Stimulated activated CD4-positive, alpha-beta T cell treated with anti-CD3 and anti-CD28 coated beads, Interleukin-1b, Interleukin-23, amount 100 ng/mL, for 1 hour (primary cell): ENCODE measurements at places on chromosomes 1 and 21.
A peak's percentile ranks its signal among the peaks of the same experiment; 100 is the strongest.

DNA sequence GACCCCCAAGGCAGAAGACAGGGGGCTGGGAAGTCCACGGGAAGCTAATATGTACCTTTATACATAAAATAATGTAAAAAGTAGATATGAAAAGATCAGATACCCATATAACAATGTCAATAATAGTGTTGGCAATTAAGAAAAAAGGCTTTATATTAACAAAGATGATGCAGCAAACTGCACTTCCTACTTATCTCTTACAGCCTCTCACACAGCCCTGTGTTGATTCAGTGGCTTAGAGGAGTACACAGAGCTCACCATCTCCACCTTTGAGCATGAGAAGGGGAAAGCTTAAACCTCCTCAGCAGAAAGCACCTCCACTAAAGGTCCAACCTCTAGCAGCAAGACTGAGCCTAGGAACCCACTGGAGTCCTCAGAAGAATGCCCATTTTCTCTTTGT lies 7.2 kb upstream of the VSIG8 start:
- no peak for DNase-seq

DNA sequence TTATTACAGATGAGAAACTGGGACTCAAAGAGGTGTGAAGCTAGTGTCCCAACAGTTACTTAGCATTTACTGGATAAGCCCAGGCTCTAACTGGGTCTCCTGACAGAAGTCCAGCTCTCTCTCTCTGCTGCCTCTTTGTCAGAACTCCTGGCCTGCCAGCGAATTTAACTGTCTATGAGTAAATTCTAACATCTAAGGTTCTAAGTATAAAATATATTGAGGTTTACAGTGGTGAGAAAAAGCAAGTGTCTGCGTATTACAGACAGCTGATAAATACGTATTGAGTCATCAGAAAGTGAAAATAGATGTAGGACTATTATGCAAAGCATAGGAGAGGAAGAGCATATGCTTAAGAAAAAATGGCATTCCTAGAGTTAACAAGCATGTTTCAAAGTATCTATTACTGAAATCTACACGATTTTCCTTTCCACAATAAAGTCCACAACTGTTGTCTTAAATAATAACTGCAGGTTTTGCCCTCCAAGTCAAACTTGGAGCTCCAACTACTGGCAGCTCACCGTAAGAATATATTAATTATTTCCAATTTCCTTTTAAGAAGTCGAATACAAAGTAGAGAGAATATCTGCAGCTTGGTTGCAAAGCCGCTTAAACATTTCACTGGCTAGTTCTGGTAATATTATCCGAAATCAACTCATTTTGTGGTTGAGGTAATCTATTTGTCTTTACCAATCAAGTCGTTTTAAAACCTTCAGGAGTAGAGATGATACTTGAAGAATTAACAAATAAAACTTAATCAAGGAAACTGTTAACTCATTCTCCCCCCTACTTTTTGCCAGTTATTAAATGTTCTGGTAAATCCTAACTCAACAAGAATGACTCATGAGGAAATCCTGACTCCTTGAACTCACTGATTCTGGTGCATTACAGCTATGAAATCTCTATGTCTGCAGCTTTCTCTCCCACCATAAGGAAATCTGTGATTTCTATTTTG lies 1.4 kb upstream of the RGS2 start:
- DNase-seq = no peak

DNA sequence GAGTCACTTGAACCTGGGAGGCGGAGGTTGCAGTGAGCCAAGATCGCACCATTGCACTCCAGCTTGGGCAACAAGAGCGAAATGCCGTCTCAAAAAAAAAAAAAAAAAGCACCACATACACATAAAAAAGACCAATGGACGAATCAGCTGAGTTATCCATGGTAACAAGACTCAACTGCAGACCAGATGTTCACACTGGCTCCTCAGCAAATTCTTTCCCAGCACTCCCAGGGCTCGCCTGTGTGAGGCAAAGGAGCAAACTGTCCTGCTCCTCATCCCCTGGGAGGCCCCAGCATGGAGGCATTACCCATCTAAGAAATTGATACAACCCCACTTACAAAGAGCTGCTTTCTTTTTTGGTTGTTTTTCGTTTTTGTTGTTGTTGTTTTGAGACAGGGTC lies 3.1 kb downstream of the TMEM234 start:
- no peak for DNase-seq

GRCh38 chr1:172254521-172255222 lies 165.8 kb upstream of the C1orf105 start:
- no peak for DNase-seq

GRCh38 chr1:168136709-168137514 lies at the start of gene GPR161:
Gene GPR161 (minus strand): TSS chr1:168136930. CDS start chr1:168104850, 32,080 bp downstream.
- DNase-seq = no peak

DNA sequence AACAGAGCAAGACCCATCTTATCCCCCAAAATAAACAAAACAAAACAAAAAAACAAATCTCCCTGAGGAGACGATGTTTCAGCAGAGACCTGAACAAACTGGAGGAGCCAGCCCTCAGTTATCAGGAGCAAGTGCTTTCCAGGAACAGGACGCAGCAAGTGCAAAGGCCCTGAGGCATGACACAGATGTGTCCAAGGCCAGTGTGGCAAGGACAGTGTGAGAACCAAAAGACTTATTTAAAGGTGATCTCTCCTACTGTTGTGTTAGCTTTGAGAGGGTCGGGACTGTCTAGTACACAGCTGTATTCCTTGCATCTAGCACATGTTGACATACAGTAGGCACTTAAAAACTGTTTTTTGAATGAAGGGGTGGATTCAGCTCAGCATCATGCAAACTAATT lies 48.0 kb downstream of the FOXD2 start:
- no peak for DNase-seq

- no peak for DNase-seq
These were observed 137.8 kb downstream of the GALNT2 start for GRCh38 chr1:230204842-230205241.

GRCh38 chr1:209768354-209768774 lies 12.5 kb downstream of the TRAF3IP3 start:
- peak; percentile 49 for DNase-seq

DNA sequence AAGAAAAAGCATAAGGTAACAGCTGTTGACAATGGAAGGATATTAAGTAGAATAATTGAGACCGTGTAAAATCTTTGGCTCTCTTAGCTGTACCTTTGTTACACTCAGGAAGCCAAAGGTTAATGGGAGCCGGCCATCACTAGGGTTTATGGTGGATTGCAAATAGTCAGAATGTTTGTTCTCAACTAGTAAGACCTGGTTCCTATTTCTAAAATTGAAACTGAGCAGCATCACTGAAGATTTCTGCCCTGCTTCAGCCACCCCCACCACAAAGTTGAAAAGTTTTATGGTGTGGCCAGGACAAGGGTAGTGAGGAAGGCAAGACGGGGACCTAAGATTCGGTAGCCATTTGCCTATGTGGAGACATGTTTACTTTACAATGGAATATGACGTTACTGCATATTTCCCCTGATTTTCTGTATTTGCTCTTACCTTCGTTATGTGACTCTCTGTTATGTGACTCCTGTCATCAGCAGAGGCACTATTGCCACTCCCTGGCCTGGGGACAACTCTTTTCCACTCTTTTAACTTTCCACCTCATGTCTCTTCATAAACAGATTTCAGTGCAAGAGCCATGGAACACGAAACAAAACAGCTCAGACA lies 41.4 kb upstream of the KIF1B start:
- DNase-seq = no peak

DNA sequence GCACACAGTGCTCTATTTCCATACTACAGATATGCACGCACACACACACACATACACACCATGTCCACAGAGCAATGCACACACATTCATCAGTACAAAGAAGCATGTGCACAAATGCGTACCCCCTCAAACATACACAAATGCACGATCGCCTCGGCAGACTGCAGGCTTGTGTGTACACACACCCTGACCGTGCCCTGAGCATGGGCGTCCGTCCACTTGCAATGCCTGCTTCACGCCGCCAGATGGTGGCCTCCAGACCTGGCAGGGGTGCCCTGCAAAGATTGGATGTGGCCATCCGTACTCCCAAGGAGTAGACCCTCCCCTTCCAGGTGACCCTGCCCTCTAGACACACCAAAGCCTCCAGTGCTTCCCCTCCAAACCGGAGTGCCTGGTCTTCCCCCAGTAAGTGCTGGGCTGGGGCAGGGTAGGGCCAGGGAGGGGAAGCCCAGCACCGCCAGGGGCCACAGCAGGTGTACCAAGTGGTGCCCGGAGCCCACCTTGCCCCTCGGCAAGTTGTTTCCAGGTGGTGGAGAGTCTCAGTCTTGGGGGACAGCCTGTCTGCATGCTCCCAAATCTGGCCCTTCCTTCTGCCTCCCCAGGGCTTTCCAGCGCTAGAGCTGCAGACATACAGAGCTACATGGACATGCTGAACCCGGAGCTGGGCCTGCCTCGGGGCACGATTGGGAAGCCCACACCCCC lies 20.6 kb downstream of the ESPN start:
- no peak for DNase-seq

DNA sequence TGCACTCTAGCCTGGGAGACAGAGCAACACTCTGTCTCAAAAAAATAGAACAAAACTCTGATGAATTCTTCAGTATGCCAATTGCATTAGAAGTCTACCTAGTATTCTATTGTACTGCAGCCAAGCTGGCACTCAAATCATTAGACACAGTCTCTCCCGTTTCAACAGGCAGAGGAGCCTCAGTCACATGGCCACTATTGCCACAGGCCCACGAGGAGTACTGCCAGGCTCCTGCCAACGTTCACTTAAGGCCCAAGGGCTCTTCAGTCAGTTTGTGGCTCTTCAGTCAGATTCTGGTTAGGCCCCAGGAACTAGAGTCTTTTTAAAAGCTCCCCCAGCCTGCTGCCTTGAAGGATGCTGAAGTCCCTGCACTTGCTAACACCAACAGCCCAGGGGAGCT lies 73.4 kb downstream of the SH3BGR start:
- DNase-seq = no peak

DNA sequence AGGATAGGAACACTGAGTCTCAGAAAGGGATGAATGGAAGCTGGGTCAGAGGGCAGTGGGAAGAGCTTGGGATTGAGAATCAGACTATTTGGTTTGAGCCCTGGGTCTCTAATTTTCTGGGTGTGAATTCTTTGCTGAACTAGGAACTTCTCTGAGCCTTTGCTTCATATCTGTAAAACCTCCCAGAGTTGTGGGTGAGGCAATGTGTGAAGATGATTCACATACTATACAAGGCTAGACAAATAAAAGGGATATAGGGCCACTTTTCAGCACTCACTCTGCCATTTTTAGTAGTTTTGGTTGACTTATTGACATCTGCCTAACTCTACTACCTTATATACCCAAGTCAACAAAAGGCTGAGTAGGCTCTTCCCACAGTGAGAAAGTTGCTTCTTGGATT lies 77.7 kb upstream of the JUN start:
- DNase-seq = no peak

DNA sequence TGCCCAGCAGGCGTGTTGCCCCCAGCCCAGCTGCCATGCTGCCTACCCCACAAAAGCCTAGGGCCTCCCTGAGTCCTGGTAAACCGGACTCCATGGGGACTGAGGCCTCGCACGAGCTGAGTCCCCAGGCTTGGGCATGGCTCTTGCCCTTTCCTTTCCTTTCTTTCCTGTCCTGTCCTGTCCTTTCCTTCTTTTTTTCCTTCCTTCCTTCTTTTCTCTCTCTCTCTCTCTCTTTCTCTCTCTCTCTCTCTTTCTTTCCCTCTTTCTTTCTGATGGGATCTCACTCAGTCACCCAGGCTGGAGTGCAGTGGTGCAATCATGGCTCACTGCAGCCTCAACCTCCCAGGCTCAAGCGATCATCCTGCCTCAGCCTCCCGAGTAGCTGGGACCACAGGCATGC lies 104.4 kb downstream of the SPSB1 start:
- DNase-seq = no peak

DNA sequence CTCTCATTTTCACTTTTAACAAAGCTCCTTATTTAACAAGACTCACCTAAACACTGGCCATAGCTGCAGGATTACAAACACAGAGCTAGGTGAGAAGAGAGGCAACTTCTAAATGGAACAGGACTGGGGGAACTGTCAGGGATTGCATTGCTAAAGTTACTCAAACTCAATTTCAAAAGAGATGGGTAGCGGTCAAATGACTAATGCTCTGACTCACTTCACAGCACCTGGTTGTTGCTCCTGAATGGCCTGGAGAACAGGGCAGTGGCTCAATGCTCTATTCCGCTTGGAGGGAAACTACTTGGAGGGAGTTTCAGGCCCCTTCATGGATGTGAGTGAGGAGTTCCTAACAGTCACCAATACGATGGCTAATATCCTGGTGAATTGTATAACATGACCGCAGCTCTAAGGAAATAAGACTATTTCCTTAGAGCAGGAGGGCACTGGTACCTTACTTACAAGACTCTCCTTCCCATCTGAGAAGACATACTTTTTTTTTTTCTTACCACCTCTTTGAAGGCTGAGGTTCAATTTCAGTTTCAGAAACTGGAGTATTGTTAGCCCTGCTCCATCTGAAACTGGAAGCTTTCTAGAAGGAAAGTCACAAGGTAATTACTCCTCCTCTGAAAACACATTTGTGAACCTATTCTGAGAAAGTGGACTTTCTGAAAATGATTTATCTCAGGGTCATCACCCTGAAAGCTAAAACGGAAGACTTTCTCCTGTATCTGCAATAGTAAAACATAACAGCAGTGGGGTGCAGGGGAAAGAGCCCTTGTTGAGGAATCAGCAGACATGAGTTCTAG lies 9.5 kb downstream of the DPT start:
- DNase-seq = no peak

DNA sequence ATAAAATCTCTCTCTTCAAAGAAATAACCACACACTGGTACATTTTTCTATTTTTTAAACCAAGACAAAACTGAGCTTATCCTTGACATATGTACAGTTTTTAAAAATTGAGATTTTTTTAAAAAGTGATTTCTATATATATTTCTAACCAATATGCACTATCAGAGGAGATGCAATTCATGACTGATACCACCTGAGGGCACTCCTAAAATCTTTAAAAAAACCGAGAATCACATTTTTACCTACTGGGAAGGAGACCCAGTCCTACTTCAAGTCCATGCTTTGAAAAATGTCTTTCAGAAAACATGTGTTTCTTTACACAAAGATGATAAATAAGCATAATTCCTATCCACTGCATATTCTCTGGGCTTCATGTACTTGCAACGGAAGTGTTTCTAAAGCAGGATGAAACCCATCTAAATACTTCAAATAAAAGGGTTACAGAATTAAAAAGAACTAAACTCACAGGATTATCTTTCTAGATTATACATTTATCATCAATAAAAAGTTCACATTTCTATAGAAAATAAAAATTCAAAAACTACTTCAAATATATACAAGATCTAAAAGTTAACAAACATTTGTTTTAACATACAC lies 98.6 kb downstream of the ENAH start:
- no peak for DNase-seq

- DNase-seq = no peak
These were observed 38.1 kb downstream of the TOMM20 start for GRCh38 chr1:235090406-235091069.

DNA sequence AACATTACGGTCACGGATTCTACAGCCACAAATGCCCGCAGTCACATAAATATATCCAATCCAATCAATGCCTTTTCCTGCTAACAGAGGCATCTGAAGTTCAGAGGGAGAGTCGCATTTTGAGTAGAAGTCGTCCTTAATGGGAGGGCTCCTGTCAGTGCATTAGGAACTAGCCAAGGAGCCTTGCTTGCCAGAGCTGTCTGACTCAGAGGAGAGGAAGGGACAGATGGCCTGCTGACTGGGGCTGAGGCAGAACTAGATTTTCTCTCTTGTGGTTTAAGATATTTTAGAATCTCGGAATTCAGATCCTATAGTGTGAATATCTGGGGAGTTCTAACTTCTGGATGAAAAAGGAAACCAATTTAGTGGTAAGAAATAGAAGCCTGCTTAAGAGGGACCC lies 10.6 kb downstream of the XKR8 start:
- DNase-seq = no peak
